Foreskin keratinocyte (primary cell): ENCODE measurements at places on chromosomes 16 and 17. TPM values are rescaled to one million over a fixed set of nuclear protein-coding genes. Genes with fewer than 3 reads are reported as not detected.

DNA sequence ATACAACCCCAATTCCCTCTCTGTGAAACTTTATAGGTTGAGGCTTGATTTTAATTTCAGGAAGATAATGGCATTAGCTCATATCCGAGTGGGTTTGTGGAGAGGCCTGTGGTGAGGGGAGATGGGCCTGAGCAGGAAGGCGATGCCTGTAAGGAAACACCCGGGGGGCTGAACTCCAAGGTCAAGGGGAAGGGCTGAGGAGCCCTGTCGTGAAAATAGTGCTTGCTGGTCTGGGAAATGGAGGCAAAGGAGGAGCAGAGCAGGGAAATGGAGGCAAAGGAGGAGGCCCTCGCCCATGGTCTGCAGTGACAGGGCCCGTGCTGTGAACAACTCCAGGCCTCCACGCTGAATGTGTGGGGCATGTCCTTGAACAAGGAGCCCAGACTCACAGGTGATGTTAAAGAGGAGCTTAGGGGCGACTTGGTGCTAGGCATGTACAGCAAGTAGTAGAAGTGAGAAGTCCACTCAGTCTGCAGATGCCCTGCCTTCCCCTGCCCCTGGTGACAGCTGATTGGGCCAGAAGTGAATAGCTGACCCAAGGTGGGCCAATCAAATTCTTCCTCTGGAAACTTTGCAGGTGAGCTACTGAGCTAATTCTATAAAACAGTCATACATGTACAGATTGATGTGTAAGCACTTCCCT is 38.1 kb downstream of the MRPS23 start:
- no peak for DNase-seq

Gene OTOP3
- total RNA-seq: not detected in 2 replicates

Gene MAP3K14
- total RNA-seq: 4.5 and 6.4 TPM in 2 replicates

DNA sequence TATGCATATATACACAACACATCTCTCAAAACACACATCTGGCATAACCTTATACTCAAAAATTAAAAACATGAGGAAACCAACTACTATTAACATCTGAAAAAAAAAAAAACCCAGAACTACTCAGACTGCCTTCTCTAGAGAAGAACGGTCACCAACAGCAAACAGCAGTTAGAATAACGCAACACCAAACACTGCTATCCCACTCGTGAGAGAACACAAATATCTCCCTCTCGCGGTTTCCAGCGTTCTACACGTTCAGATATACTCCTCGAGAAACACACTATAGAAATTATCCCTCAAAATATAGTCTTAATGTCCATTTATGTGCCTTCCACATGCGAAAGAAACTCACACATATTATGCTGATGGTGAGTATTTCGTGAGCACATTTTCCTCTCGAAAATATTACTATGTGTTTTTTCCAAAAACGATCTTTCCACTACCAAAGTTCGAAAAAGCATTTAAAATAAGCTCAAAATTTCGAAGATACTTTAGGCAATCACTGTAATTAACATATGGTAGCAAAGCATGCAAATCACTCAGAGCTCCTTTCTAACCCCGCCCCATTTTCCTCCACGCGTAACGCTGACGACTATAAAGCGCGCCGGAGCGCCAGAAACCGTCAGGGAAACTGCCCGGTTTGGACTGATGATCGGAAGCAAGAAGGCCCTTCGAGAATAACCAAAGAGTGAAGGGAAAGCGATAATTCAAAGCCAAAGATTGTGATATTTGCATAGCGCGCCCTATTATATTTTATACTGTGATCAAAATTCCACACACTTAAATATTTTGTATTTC is 60.1 kb downstream of the TEX14 start:
- DNase-seq: peak; percentile 96

- no peak for DNase-seq
These were observed 44.8 kb downstream of the RNF135 start for GRCh38 chr17:31015639-31016038.

GRCh38 chr16:19287241-19287640 is 1.7 kb downstream of the CLEC19A start:
- DNase-seq: no peak

GRCh38 chr16:69150146-69150865 is 17.9 kb downstream of the UTP4 start:
- DNase-seq: no peak

GRCh38 chr17:40474419-40475002 is 26.9 kb downstream of the TNS4 start:
- DNase-seq: peak; percentile 85

DNA sequence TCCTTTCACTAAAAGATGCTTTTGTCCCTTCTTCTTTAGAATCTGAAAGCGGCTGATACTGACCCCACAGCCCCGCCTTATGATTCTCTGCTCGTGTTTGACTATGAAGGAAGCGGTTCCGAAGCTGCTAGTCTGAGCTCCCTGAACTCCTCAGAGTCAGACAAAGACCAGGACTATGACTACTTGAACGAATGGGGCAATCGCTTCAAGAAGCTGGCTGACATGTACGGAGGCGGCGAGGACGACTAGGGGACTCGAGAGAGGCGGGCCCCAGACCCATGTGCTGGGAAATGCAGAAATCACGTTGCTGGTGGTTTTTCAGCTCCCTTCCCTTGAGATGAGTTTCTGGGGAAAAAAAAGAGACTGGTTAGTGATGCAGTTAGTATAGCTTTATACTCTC is 10.1 kb upstream of the TANGO6 start:
- no peak for DNase-seq

Gene PRDM7
- total RNA-seq: not detected in 2 replicates

Gene ZNF174
- 6.7 and 7.3 TPM in 2 replicates for total RNA-seq

Gene FGF11
- 15.5 and 16.9 TPM in 2 replicates for total RNA-seq

- peak; percentile 18 for DNase-seq
These were observed 2.1 kb downstream of the SCARF1 start for GRCh38 chr17:1643293-1643998.

DNA sequence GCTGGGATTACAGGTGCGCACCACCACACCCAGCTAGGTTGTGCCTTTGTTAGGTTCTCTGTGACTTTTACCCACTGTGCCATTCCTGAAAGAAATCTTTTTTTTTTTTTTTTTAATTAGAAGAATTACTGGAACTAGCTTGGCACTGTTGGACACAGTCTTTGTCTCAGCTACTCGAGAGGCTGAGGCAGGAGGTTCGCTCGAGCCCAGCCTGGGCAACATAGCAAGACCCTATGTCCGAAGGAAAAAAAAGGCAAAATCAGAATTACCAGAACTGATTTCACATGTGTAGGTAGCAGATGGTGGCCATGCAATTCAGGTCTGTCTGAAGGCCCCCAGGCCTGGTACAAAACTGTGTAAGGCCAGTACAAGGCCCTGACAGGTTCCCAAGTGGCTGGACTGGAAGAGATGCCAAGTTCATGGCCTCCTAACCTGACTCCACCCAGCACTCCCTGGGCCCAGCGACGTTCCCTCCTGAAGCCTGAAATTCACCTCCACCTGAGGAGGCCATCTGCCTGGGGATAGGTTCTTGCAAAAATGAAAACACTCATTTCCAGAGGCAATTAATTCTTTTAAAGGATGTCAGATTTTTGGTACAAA is 23.0 kb downstream of the CARHSP1 start:
- no peak for DNase-seq

- peak; percentile 84 for DNase-seq
These were observed 31.0 kb upstream of the ARL4D start for GRCh38 chr17:43367737-43368242.

Gene GFOD2
- 16.7 and 17.1 TPM in 2 replicates for total RNA-seq

Gene PNMT
- not detected in 2 replicates for total RNA-seq

DNA sequence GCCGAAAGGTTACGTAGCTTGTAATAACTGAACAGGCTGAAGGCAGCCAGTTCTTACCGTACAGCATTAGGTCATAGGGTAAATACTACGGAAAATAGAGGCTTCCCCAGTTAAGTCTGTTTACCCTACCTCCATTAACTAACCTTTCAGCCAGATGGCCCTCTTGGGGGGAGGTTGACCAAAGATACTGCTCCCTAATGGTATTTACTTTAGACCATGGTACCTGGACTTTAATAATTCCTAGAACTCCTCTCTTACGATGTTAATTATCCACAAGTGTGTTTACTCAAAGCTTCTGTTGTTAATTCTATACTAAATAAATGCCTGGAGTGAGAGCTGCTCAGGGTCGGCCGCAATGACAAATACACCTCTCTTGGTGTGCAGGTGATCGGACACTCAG is 9.8 kb upstream of the ADAT1 start:
- DNase-seq: no peak

DNA sequence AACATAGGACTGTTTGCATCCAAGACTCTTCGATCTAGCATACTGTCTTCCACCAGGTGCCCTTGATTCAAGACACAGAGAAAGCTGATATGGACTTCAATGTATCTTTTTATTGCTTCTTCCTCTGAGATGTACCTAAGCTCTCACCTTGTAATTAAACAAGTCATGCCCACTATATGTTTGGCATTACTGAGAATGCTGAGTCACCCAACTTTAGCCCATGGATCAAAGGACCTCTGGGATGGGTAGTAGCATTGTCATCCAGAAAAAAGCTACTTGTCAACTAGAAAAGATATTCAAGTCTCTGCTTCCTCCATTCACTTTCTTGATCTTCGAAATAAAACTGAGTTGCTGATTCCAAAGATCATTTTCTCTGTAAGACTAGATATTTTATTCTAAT is 37.8 kb downstream of the CDH8 start:
- DNase-seq: no peak

Gene TMEM235
- not detected in 2 replicates for total RNA-seq

Gene FBXO39
- total RNA-seq: 0.25 and 0.92 TPM in 2 replicates

Gene MATCAP1
- total RNA-seq: 10.0 and 11.0 TPM in 2 replicates

DNA sequence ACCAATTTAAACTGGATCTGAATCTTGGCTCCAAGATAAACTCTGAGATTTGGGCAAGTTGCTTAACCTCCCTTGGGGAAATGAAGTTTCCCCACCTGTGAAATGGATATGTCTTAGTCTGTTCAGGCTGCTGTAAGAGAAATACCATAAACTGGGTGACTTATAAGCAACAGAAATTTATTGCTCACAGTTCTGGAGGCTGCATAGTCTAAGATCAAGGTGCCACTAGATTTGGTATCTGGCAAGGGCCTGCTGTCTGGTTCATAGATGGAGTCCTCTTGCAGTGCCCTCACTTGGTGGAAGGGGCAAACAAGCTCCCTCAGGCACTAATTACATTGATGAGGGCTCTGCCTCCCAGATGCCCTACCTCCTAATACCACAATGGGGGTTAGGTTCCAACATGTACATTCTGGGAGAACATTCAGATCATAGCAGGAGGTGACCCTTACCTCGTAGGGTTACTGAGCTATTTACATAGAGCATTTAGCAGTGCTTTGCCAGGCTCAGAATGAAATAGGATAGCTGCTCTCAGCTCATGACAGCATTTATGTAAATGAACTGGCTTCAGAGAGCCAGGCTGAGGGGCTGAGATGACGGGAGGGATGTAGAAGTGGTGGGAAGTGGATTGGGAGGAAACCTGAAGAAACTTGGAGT is 83.9 kb downstream of the SPECC1 start:
- DNase-seq: no peak

- DNase-seq: no peak
These were observed 10.5 kb downstream of the LCMT1 start for GRCh38 chr16:25121824-25122600.

GRCh38 chr17:39666231-39666600 is 1.1 kb downstream of the TCAP start:
- DNase-seq: no peak

DNA sequence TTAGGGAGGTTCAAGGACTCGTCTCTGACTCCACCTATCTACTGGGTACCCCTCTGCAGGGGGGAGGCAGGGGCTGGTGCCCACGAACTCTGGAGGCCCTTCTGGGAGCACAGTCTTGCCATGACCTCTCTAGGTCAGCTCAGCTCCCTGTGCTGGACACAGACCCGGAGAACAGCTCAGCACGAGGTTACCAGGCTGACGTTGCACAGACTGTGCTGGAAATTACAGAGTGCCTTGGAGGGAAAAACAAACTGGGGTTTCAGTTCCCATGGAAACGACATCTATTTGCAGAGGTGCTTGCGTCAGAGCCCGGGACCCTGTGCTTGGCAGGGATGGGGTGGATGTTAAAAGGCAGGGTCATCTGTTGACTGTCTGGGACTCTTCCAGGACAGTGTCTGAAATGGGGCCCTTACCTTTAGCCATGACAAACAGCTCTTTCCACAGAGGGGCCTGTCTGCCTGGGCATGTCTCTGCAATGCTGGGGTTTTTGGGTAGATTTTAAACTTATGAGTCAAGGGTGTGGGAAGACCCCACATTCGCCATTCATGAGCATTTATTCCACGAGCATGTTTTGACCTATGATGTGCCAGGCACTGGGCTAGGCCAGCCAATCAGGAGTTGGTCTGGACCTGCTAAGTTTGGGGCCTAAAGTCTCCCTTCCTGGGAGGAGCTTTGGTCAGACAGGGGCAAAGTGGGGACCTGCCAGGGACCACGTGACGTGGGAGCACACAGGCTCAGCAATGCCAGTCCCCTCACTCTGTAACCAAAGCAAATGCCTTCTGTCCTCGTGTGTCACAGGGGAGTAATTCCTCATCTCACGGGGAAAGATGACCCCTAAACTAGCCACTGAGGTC is 22.5 kb downstream of the CCR7 start:
- peak; percentile 95 for DNase-seq

DNA sequence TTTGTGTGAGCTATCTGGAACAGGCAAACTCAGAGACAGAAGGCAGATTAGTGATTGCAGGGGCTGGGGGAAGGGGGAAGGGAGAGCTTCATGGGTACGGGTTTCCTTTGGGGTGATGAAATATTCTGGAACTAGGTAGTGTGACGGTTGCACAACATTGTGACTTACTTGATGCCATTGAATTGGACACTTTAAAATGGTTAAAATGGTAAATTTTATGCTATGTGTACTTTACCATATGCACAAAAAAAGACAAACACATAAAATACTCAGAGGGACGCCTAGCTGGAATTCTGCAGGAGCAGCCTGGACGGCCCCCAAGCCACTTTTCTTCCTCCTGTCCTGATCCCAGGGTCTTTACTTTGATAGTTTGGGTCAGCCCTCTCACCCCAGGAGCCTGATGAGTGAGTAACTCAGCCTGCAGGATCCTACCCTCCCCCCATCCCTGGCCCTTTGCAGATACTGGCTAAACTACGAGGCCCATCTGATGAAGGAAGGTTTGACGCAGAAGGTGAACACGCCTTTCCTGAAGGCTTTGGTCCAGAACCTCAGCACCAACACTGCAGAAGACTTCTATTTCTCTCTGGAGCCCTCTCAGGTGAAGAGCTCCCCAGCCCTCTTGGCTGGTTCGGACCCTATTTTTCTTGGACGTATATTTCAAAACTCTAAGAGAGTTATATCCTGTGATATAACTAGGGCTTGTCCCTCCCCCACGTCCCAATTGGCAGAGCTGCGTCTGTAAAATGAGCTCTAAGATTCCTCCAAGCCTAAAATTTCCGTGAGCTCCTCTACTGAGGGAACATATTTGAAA is 7.8 kb downstream of the ADGRG3 start:
- no peak for DNase-seq

GRCh38 chr16:30731411-30731810 is 16.8 kb upstream of the PHKG2 start:
- DNase-seq: peak; percentile 44

DNA sequence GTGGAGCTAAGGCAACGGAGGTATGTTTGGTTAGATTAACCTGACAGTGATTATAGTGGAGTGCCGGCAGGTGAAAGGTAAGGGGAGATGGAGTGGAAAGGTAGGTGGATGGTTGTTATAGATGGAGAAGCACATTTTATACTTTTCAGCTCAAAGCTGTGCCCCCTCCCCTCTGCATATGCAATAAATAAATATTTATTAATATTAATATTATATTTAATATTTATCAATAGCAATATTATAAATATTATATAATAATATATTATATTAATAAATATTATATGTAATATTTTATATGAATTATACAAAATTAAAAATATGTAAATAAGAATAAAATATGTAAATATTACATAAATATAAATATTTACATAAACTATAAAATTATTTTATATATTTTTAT is 70.0 kb downstream of the WSCD1 start:
- DNase-seq: no peak

Gene STARD3
- total RNA-seq: 32.8 and 33.5 TPM in 2 replicates

Gene NPB
- total RNA-seq: 0.21 and 0.27 TPM in 2 replicates

- no peak for DNase-seq
These were observed 82.1 kb upstream of the ELAC2 start for GRCh38 chr17:13099926-13100325.
